ENCODE measurements at places on chromosomes 2 and 18.

DNA sequence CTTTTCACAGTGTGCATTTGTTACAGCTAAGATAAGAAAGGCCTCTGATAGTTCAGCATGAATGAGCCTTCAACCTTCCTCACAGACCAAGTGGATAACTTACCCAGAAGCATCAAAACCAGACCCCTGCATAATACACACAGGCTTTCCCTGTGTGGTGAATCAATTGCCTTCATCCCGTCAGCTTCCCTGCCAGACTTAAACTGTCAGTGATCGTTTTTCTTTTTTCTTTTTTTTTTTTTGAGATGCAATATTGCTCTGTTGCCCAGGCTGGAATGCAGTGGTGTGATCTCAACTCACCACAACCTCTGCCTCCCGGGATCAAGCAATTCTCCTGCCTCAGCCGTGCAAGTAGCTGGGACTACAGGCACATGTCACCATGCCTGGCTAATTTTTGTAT, 20.5 kb upstream of the SLC35F5 start:
- DNase-seq, result no peak

- no peak for DNase-seq
Observed at GRCh38 chr2:160241251-160242137, 41.4 kb upstream of the ITGB6 start.

GRCh38 chr18:79866889-79867574, 69.3 kb downstream of the KCNG2 start:
- DNase-seq, result no peak

GRCh38 chr18:53457068-53457467, 767.4 kb downstream of the MBD2 start:
- no peak for DNase-seq

DNA sequence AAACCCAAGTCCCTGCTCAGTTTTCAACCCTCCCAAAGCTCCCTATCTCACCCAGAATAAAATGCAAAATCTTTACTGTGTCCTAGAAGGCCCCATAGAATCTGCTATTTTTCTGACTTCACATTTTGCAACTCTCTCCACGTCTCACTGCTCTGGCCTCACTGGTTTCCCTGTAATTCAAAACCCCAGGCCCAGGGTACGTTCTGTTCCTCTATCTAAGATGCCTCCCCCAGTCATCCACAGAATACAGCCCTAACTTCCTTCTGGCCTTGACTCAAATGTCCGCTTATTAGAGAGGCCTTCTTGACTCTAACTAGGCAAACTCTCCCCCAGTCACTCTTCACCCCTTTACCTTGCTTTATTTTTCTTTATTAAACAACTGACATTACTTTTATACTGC, 42.0 kb downstream of the FAM161A start:
- DNase-seq, result no peak

GRCh38 chr2:64770137-64770780, 116.5 kb upstream of the SERTAD2 start:
- DNase-seq, result no peak

DNA sequence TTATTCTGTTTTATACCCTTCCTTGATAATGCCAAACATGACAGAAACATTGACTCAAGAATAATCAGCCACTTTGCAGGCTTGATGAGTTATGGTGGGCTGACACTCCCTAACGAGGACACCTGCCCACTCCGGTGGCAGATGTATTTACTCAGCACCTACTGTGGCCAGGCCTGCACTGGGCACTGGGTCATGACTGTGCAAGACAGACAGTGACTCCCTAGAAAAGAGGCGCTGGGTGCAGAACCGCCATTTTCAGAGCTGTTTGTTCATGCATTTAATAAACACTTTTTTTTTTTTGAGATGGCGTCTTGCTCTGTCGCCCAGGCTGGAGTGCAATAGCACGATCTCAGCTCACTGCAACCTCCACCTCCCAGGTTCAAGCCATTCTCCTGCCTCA, 32.5 kb downstream of the SNED1 start:
- no peak for DNase-seq

DNA sequence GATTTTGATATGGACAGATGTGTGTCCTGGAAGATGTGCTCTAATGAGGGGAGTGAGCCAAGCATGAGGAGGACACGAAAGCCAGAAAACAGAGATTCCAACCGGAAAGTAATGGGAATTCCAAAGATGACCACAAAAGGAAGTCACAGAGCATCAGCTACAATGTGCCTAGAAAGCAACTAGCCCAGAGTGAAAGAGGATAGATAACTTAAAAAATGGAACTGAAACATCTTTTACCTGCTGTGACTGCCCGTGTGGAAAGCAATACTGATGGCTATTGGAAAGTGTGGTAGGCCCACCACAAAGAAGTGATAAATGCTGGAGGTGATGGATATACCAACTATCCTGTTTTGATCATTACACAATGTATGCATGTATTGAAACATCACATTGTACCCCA, 21.6 kb downstream of the DNMT3A start:
- no peak for DNase-seq

- no peak for DNase-seq
Observed at GRCh38 chr2:27822049-27822448, 50.5 kb downstream of the MRPL33 start.

GRCh38 chr2:33577084-33577483, 22.0 kb downstream of the FAM98A start:
- no peak for DNase-seq

Measured in stimulated activated CD8-positive, alpha-beta memory T cell treated with anti-CD3 and anti-CD28 coated beads, Interleukin-4, amount 100 ng/mL, for 4 hours (primary cell).